Activated T-helper 17 cell treated with anti-CD3 and anti-CD28 coated beads, Interleukin-2, amount 50 U/mL, for 72 hours (primary cell): ENCODE measurements at places on chromosomes 2 and 18.
A peak's percentile ranks its signal among the peaks of the same experiment; 100 is the strongest.

GRCh38 chr2:20609349-20609994, 41.4 kb downstream of the HS1BP3 start:
- ATAC-seq: no peak

DNA sequence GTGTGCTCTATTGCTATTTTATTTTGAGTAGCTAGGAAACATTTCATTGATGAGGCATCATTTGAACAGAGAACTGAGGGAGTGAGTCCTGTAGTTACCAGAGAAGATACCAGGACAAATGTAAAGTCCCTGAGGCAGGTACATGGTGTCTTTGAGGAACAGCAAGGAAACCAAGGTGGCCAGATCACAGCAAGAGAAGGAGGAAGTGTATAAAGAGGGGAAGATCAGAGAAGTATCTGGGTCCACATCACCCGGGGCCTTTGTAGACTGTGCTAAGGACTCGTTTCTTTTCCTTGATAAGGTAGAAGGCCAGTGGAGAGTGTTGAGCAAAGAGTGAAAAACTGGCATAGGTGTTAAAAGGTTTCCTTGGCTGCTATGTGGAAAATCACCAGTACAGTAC, 34.8 kb upstream of the PLB1 start:
- no peak for ATAC-seq

DNA sequence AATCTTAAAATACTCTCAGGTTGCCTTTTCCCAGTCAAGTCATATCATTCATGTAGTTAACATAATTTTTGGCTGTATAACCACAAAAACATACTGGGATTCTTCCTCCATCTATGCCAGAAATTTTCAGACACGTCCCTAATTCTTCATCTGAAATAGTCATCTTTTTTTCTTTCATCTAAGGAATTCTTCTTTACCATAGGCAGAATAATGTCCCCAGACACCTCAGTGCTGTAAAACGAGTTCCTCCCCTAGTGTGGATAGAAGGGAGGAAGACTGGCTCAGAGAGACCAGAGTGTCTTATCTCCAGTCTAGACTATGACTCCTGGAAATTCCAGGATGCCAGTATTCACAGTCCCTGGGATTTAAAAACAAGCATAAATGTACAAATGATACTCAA, 127.8 kb downstream of the MREG start:
- no peak for ATAC-seq

GRCh38 chr2:216604458-216604857, 28.8 kb upstream of the IGFBP2 start:
- no peak for ATAC-seq

- no peak for ATAC-seq
These were observed 41.1 kb downstream of the FEZ2 start for GRCh38 chr2:36556842-36557241.

DNA sequence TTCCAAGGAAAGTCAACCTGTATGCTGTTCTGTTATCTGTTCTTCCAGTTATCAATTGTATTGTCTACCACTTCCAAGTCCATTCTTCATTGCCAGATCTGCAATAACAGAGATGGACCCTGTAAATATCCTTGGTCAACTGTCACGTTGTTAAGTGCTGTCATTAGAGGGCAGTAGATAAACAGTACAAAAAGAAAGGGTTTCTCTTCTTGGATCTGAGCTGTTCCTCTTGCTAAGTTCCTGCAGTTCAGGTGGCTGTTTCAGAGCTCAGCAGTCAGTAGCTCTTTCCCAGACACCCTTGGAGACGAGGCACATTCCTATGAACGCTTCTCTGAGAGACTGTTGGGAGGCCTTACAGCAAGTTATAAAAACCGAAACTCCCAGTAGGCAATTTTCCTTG, 957.1 kb upstream of the CHAC2 start:
- ATAC-seq: no peak

GRCh38 chr2:127591221-127591923, 54.6 kb upstream of the GPR17 start:
- peak; percentile 84 for ATAC-seq

DNA sequence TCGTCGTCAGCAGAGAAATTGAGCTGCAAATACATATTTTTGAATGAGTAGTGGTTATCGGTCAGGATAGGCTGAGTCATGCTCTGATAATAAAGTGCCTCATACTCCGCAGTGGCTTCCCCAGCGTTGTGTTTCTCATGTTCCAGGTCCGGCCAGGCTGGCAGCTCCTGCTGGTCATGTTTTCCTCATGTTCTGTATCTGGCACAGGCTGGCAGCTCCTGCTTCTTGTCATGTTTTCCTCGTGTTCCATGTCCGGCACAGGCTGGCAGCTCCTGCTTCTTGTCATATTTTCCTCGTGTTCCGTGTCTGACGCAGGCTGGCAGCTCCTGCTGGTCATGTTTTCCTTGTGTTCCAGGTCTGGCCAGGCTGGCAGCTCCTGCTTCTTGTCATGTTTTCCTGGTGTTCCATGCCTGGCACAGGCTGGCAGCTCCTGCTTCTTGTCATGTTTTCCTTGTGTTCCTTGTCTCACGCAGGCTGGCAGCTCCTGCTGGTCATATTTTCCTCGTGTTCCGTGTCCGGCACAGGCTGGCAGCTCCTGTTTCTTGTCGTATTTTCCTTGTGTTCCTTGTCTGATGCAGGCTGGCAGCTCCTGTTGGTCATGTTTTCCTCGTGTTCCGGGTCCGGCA, 148.9 kb downstream of the ATP9B start:
- ATAC-seq: no peak

DNA sequence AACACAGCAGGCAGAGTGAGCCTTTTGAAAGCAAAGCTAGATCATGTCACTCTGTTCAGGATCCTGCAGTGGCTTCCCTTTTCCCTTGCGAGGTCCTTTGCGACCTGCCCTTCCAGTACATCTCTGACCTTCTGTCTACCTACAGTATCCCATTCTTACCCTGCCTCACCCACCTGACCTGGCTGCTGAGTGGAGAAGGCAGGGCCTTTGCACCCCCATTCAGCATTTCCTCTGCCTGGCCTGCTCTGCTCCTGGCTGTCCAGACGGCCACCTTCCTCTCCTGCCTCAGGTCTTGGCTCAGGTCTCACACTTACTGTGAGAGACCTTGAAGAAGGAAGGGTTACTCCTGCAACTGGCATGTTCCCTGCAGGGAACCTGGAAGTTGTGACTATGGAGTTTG, 77.4 kb downstream of the MAPRE2 start:
- ATAC-seq: no peak

- ATAC-seq: no peak
These were observed 92.0 kb upstream of the MSH2 start for GRCh38 chr2:47310801-47311560.

- ATAC-seq: no peak
These were observed 10.3 kb upstream of the MALT1 start for GRCh38 chr18:58660915-58661314.
